SJSA1 (cell line): ENCODE measurements at places on chromosomes 7 and 10. TPM values are rescaled to one million over a fixed set of nuclear protein-coding genes. Genes with fewer than 3 reads are reported as not detected.

The SLC18A2 gene
- total RNA-seq: not detected in 2 replicates

The BLNK gene
- total RNA-seq: not detected in 2 replicates

The DDC gene
- total RNA-seq: not detected in 2 replicates

The TFPI2 gene
- 13.8 and 17.4 TPM in 2 replicates for total RNA-seq

The CLDN12 gene
- total RNA-seq: 13.8 and 36.5 TPM in 2 replicates

The PPP1R3C gene
- 7.8 and 13.4 TPM in 2 replicates for total RNA-seq

The HOXA4 gene
- total RNA-seq: 0.58 TPM in 1 of 2 replicates, not detected in the other

The RBP4 gene
- 15.4 and 19.3 TPM in 2 replicates for total RNA-seq

The LRGUK gene
- 0.05 TPM in 1 of 2 replicates, not detected in the other for total RNA-seq

The CALHM3 gene
- total RNA-seq: not detected in 2 replicates

The NANOS1 gene
- 0.71 and 2.7 TPM in 2 replicates for total RNA-seq

The CYP26A1 gene
- total RNA-seq: 1.2 and 1.7 TPM in 2 replicates

The PDZD8 gene
- 17.9 and 21.2 TPM in 2 replicates for total RNA-seq

DNA sequence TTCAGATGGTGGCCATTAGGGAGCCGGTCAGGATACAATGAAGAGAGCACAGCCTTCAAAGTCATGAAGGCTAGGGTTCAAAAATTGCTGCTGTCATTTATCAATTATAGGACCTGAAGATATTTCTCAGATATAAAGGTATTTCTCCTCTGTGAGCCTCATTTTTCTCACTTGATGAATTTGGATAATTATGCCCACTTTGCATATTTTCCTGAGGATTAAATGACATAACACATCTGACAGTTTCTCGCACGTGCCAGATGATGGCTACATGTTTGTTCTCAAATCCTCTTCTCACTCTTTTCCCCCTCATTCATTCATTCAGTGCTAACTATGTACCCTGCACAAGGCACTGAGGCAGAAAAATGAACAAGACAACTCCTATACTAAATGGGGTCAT lies 391.6 kb downstream of the INHBA start:
- peaks cover 6% of the 10 kb centered on the region for H3K4me1 ChIP-seq
- DNase-seq: no peak
- no peak overlapping the region for H3K27ac ChIP-seq

DNA sequence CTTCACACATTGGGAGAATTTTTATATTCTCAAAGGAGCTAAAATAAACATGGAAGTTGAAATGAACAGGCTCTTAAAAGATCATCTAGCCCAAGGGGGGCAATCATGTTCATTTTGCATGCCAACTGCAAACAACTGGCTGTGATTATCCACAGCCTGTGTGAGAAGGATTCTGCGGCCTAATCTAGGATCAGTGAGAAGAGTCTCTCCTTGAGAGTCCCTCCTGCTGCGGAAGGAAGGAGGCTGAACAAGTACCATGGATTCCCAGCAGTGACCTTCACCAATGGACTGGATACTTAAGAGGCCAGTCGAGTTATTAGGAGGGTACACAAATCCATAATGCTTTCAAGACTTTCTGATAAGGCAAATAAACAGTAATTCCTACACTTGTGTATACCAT lies 76.7 kb downstream of the IGF2BP3 start:
- no peaks in the 10 kb centered on the region; the same call in 1 of the 2 replicates for H3K4me1 ChIP-seq
- no peak for DNase-seq
- H3K4me3 ChIP-seq: no peak overlapping the region
- H3K36me3 ChIP-seq: peaks cover 29% of the 10 kb centered on the region
- no peaks in the 10 kb centered on the region for H3K27me3 ChIP-seq

- H3K36me3 ChIP-seq: peaks cover 39% of the 10 kb centered on the region
- no peak overlapping the region for H3K4me3 ChIP-seq
- no peaks in the 10 kb centered on the region for H3K4me1 ChIP-seq
- DNase-seq: no peak
- H3K27me3 ChIP-seq: no peaks in the 10 kb centered on the region
- no peak overlapping the region for H3K27ac ChIP-seq
Observed at GRCh38 chr10:98236862-98237261, 31.1 kb downstream of the LOXL4 start.

DNA sequence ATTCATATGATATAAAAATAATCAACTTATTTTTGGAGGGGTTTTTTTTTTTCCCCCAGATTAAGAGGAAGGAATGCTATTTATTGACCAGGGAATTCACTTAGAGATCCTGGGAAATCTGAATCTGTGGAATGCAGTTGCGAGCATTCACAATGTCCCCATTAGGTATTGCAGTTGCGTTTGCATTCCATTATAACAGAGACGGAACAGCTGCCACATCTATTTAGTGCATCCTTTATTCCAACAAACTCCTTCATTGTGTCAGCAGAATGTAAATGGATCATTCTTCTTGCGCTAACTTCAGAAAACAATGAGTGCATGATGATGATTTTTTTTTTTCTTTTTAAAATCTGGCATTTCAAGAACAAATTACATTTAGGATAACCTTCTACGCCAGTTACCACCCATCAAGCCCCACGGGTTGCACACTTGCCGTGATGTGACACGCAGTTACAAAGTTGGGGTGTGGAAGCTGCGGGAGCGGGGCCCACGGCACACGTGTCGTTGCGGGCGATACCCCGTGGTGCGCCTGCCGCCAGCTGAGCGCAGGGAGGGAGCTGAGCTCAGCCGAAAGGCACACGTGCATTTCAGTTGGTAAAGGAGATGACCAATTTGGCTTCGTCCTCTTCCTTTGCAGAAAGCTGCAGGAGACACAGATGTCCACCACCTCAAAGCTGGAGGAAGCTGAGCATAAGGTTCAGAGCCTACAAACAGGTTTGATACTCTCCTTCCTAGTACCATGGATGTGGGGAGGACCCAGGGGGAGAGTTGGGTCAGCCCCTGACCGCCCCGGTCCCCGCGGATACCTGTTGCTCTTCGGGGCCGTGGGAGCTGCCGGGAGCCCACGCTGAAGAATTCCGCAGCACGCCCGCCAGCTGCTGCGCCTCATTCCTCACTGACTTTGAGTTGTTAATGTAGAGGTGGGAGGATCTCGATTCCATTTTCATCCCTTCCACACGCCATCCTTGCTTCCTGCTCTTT lies 175.3 kb upstream of the SH2B2 start:
- no peak overlapping the region for H3K4me3 ChIP-seq
- no peaks in the 10 kb centered on the region for H3K27me3 ChIP-seq
- no peak for DNase-seq
- H3K36me3 ChIP-seq: peaks cover 36% of the 10 kb centered on the region
- H3K27ac ChIP-seq: no peak overlapping the region
- no peaks in the 10 kb centered on the region for H3K4me1 ChIP-seq

GRCh38 chr7:101629171-101629570 lies at the start of gene MYL10:
TSS of gene MYL10 (minus strand) at chr7:101629296. CDS start at chr7:101629118, 178 bp downstream.
- H3K36me3 ChIP-seq: no peaks in the 10 kb centered on the region
- no peak within 1 kb of the TSS for H3K4me3 ChIP-seq
- H3K27me3 ChIP-seq: no peaks in the 10 kb centered on the region
- no peak within 1 kb of the TSS for H3K27ac ChIP-seq

- H3K27me3 ChIP-seq: no peaks in the 10 kb centered on the region
- no peak overlapping the region for H3K27ac ChIP-seq
- no peaks in the 10 kb centered on the region for H3K4me1 ChIP-seq
Observed at GRCh38 chr7:27953361-27953760, 213.4 kb downstream of the TAX1BP1 start.

DNA sequence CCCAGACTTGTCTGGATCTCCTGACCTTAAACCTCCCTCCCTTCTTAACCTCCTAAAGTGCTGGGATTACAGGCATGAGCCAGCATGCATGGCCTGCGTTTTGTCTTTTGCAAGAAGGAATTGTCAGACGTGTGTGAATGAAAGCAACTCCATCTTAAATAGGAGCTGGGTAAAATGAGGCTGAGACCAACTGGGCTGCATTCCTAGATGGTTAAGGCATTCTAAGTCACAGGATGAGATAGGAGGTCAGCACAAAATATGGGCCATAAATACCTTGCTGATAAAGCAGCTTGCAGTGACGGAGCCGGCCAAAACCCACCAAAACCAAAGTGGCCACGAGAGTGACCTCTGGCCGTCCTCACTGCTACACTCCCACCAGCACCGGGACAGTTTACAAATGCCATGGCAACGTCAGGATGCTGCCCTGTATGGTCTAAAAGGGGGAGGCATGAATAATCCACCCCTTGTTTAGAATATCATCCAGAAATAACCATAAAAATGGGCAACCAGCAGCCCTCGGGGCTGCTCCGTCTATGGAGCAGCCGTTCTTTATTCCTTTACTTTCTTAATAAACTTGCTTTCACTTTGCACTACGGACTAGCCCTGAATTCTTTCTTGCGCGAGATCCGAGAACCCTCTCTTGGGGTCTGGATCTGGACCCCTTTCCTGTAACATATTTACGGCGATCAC lies 41.2 kb upstream of the SDK1 start:
- no peaks in the 10 kb centered on the region for H3K36me3 ChIP-seq
- no peak for DNase-seq
- H3K4me1 ChIP-seq: peaks cover 4% of the 10 kb centered on the region; the same call in 1 of the 2 replicates
- H3K27me3 ChIP-seq: no peaks in the 10 kb centered on the region
- peak overlapping the region; percentile 55 for H3K27ac ChIP-seq

- no peaks in the 10 kb centered on the region for H3K36me3 ChIP-seq
- no peak for DNase-seq
- peaks cover 18% of the 10 kb centered on the region for H3K27me3 ChIP-seq
Observed at GRCh38 chr7:4803397-4804241, 28.2 kb downstream of the AP5Z1 start.

- H3K4me3 ChIP-seq: no peak overlapping the region
- H3K4me1 ChIP-seq: no peaks in the 10 kb centered on the region
- DNase-seq: no peak
- no peak overlapping the region for H3K27ac ChIP-seq
- peaks cover 9% of the 10 kb centered on the region; the same call in 1 of the 2 replicates for H3K27me3 ChIP-seq
Observed at GRCh38 chr10:2326411-2326810, 589.1 kb upstream of the ADARB2 start.

DNA sequence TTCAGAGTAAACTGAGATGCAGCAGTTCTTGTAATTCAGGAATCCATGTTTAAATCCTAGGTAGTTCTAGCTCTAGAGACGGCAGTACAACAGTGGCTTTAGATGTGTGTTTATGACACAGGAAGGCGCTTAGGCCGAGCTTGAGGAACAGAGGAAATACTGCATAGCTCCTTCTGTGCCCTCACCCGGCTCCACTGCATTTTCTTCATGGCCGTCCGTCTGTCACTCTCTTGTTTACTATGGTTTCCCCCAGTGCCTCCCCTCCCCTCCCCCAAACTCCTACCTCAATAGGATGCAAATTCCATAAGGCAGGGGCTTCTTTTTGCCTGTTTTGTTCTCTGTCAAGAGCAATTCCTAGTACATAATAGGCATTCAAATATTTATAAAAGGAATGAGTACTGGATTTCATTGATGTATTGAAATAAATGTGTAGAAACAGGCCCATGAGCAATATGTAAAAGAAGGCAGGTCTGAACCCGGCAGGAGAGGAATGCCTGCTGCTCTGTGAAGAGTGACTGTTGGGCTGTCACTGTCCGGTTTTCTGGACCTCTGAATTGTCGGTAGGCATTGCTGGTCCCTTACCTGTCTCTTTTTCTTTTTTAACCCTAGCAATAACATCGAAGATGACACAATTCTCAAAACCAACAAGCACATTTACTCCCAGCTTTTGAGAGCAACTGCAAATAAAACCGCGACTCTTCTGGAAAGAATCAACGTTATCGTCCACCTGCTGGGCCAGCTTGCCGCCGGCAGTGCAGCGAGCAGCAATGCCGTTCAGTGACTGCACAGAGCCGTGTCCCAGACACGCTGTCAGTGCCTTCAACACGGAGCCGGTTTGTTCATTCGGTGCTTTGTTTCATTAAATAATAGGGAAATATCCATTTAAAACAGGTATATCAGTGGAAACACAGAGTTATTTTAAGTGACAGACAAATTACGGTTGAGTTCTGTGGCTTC lies 12.7 kb downstream of the MMP21 start:
- no peaks in the 10 kb centered on the region for H3K27me3 ChIP-seq
- no peak overlapping the region for H3K4me3 ChIP-seq
- H3K36me3 ChIP-seq: peaks cover 69% of the 10 kb centered on the region

DNA sequence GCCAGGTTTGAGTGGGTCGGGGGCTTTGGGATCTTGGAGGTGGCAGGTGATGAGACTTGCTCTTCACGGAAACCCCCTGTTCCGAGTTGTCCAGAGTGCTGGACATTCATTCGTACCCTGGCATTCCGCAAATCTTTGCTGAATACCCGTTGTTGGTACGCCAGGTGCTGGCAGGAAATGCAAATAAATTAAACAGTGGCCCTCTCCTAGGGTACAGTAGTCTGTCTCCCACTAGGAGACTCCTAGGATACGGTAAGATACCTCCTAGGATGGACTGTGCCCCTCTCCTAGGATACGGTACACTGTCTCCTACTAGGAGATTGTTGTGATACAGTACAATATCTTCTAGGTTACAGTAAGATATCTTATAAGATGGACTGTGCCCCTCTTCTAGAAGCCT lies 544 bp downstream of the SEC23IP start:
- H3K36me3 ChIP-seq: peaks cover 26% of the 10 kb centered on the region
- H3K27me3 ChIP-seq: no peaks in the 10 kb centered on the region
- no peak for DNase-seq
- peak overlapping the region; percentile 58 for H3K4me3 ChIP-seq

- no peak overlapping the region for H3K4me3 ChIP-seq
- H3K36me3 ChIP-seq: peaks cover 64% of the 10 kb centered on the region
- H3K27me3 ChIP-seq: no peaks in the 10 kb centered on the region
Observed at GRCh38 chr7:139619367-139619657, 95.8 kb downstream of the CLEC2L start.

- no peaks in the 10 kb centered on the region; the same call in 1 of the 2 replicates for H3K27me3 ChIP-seq
- H3K36me3 ChIP-seq: peaks cover 95% of the 10 kb centered on the region
- DNase-seq: no peak
Observed at GRCh38 chr7:99352247-99352646, 22.3 kb upstream of the ARPC1B start.

- H3K4me1 ChIP-seq: peaks cover 8% of the 10 kb centered on the region; the same call in 1 of the 2 replicates
- H3K36me3 ChIP-seq: no peaks in the 10 kb centered on the region
- no peak overlapping the region for H3K4me3 ChIP-seq
- DNase-seq: no peak
Observed at GRCh38 chr7:41415471-41416207, 287.3 kb downstream of the INHBA start.

GRCh38 chr7:92831716-92832533 lies 4.4 kb downstream of the CDK6 start:
- H3K36me3 ChIP-seq: peaks cover 57% of the 10 kb centered on the region
- peak overlapping the region; percentile 69 for H3K4me3 ChIP-seq
- peak; percentile 90 for DNase-seq
- peak overlapping the region; percentile 96 for H3K27ac ChIP-seq
- H3K27me3 ChIP-seq: no peaks in the 10 kb centered on the region
- H3K4me1 ChIP-seq: peaks cover 37% of the 10 kb centered on the region

DNA sequence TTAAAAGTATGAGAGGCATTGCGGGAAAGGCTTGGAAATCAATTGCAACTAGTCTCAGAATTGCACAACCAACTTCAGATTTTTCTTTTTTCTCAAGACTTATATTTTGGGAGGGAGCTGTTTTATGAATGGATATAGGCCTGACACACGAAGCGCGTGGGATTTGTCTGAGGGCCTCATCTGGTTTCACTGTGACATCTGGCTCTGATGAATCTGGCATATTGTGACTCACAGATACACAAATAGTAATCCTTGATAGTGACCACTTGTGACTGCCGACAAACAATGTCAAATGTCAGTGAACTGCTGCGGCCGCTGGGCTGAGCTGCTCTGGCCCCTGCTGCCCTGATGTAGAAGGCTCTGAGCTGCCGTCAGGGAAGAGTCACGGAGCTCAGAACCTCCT lies 655.1 kb downstream of the INHBA start:
- H3K4me1 ChIP-seq: peaks cover 53% of the 10 kb centered on the region
- H3K4me3 ChIP-seq: no peak overlapping the region
- peak; percentile 75 for DNase-seq
- H3K27me3 ChIP-seq: no peaks in the 10 kb centered on the region
- H3K27ac ChIP-seq: peak overlapping the region; percentile 75
